ENCODE measurements at places on chromosomes 5 and 9. TPM values are rescaled to one million over a fixed set of nuclear protein-coding genes. Genes with fewer than 3 reads are reported as not detected.

- no peak for DNase-seq
Measured at GRCh38 chr5:36897616-36898015, 21.0 kb downstream of the NIPBL start.

GRCh38 chr9:125538092-125538473 is 168.9 kb downstream of the MAPKAP1 start:
- no peak for DNase-seq

DNA sequence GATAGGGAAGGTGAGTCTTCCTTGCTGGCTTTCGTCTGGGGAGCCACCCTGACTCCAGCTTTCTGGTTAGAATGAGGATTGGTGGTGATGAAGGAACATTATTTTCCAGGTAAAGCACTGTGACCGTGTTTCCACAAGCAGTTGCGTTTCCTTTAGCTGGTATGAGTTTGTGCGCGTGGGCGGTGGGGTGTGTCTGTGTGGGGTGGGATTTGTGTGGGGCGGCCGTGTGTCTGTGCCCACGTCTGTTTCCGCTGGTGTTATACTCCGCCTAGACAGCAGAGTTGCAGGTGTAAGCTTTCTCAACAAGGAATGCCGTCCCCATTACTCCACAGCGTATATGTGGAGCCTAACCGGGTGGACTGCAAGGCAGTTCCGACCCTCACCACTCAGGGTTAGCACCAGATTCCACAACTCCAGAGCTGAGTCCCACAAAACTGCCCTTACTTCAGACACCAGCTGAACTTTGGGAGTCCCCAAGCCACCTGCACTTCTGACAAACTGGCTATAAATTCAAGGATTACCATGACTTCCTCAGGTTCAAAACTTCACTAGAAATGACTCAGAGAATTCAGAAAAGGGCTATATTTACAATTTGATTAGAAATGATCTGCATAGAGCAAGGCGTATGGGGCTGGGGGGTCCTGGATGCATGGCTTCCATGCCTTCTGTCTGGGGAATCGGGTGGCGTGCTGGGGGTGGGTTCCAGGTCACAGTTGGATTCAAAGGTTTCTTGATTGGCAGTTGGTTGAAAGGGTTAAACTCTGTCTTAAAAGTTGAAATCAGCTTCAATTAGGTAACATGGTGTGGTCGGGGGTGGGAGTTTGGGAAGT is 29.8 kb downstream of the PROP1 start:
- peak; percentile 38 for DNase-seq

GRCh38 chr5:94181895-94182294 is 436.5 kb downstream of the KIAA0825 start:
- DNase-seq: no peak

DNA sequence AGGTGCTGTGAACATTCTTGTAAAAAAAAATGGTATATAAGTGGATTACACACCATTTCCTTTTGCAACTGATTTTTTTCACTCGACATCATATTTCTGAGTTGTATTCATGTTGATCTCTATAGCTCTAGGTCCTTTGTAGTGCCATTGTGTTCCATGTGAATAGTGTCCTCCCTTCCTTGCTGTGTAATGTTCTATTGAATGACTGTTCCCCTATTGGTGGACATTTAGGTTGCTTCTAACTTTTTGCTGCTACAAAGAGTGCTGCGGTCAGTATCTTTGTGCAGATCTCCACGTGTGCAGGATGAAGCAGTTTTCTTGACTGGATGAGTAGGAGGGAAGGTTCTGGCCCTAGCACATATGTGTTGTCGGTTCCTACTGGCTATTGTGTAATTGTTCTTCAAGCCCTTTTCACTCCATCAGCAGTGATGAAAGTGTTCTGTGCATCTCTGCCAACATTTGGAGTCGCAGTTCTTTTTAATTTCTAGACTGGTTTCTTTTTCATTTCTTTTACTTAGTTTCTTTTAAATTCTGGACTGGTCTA is 20.2 kb downstream of the DAB2IP start:
- DNase-seq: no peak

Gene CCL27
- not detected for total RNA-seq

Data from activated CD8-positive, alpha-beta T cell treated with anti-CD3 and anti-CD28 coated beads for 36 hours (primary cell).